ENCODE measurements at places on chromosomes 2 and 18.

DNA sequence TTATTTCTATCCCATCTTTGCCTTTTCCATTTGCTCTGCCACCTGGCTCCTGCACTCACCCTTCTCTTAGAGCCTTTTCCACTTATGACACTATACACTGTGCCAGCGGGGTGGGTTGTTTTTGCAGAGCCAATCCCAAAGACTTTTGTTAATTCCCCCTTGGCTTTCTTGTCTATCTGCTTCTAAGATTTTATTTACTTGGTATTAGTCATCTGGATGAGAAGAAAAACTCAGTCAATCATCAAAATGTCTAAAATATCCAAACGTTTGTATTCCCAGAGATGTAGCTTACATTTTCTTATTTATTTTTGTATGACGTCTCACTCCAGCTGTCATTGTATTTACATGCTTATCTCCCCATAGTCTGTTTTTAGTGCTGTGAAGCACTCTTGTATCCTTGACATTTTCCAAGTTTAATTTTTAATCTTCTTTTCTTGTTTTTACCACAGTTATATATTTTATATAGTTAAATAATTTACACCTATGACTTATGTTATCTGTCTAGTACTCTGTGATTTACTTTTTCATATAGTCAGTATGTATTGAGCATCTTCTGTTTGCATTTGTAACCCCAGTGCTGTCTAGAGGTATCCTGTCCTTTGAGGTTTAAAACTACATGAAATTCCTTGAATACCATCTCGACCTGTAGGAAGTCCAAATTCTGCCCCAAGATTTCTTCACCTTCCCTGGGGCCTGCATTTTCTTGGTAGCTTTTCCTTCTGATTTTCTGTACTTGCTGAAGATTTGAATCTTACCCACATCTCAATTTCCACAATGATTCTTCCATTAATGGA, 55.1 kb downstream of the COL4A3 start:
- DNase-seq, result no peak

- DNase-seq, result no peak
These were observed 60.8 kb downstream of the NCKAP1 start for GRCh38 chr2:182977463-182977862.

- DNase-seq, result no peak
These were observed 45.5 kb downstream of the CYP27C1 start for GRCh38 chr2:127174640-127175039.

GRCh38 chr18:39799006-39799405, 2156.0 kb upstream of the PIK3C3 start:
- no peak for DNase-seq

- no peak for DNase-seq
These were observed 54.7 kb downstream of the SPRED2 start for GRCh38 chr2:65377556-65378192.

- DNase-seq, result no peak
These were observed 270.3 kb downstream of the ATAD2B start for GRCh38 chr2:23656597-23656973.

DNA sequence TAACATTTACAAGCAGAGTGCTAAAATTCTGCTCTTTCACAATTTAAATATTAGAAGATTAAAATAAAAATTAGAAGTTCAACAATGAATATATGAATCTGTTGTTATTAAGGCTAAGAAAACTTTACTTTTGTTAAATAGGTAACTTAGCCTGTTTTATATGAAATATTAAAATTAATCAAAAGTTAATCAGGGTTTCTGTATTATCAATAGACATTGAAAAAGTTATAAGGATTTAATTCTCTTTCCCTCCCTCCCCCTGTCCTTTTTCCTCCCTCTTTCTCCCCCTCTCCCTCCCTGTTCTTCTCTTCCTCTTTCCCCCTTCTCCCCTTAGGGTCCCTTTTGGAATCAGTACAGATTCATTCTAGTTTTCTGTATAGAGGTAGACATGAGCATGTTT, 12.1 kb downstream of the BBS5 start:
- no peak for DNase-seq

GRCh38 chr2:204900487-204900886, 355.2 kb downstream of the PARD3B start:
- DNase-seq, result no peak

DNA sequence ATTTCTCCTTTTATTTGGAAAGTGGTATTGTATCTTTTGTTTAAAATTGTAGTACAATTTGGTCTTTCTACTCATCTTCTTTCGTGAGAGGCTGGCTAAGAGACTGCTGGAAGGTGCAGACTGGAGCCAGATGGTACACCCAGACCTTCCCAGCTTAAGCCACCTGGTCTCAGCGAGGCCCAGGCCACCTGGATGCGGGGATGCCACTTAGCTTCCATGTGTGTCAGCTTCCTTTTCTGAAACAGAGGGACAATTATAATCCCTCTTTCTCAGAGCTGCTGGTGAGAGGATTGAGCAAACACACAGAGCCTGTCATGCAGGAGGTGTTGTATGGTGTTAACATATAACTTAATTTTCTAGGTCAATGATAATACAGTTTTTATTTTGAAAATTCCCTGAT, 17.4 kb downstream of the FARP2 start:
- DNase-seq, result no peak

DNA sequence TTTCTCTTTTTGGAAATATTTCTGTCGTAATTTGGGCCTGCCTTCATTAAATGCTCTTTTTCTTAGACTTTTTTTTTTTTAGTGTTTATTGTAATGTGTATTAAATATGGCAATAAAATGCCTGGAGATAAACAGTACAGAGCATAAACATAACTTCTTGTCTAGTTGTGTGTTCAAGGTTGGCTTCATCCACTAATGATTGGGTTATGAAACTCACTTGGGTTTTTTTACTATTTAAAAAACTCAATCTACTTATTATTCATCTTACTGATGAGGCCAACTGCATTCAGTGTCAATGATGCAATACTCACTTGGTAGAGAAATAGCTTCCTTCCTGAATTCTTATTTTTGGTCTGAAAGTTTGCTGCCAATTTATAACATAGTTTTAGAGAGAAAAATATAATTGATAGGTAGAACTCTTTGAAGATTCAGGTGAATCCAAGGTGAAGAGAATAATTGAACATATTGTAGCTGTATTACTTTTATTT, 144.2 kb upstream of the NABP1 start:
- no peak for DNase-seq

GRCh38 chr2:109238580-109238979, 109.6 kb downstream of the SH3RF3 start:
- no peak for DNase-seq

- DNase-seq, result no peak
These were observed 22.6 kb downstream of the ACSL3 start for GRCh38 chr2:222883420-222883819.

GRCh38 chr2:177727577-177728398, 335.2 kb downstream of the AGPS start:
- no peak for DNase-seq
